ENCODE measurements at places on chromosomes 2 and 18. TPM values are rescaled to one million over a fixed set of nuclear protein-coding genes. Genes with fewer than 3 reads are reported as not detected.

The UGT1A6 gene
- total RNA-seq: not detected

The STARD6 gene
- not detected for total RNA-seq

The RAMP1 gene
- 0.23 TPM for total RNA-seq

The IL1B gene
- 281 TPM for total RNA-seq

The RAB17 gene
- total RNA-seq: 0.60 TPM

The PUM2 gene
- total RNA-seq: 48.1 TPM

The ERICH2 gene
- 0.30 TPM for total RNA-seq

The ERBB4 gene
- 0.42 TPM for total RNA-seq

The PSMA8 gene
- total RNA-seq: not detected

The NAGK gene
- total RNA-seq: 61.8 TPM

The SCYGR4 gene
- not detected for total RNA-seq

The SPAG16 gene
- 24.9 TPM for total RNA-seq

The ARHGAP25 gene
- total RNA-seq: 0.30 TPM

The TYW5 gene
- 11.0 TPM for total RNA-seq

The IL36A gene
- total RNA-seq: not detected

The FEV gene
- total RNA-seq: not detected

The SERPINB10 gene
- total RNA-seq: not detected

The CTLA4 gene
- not detected for total RNA-seq

The MARCHF4 gene
- total RNA-seq: 10.8 TPM

The GPR75 gene
- total RNA-seq: 2.7 TPM

The VIT gene
- 0.30 TPM for total RNA-seq

The FAP gene
- total RNA-seq: 272 TPM

The MYO3B gene
- 0.32 TPM for total RNA-seq

The SKA1 gene
- total RNA-seq: 0.59 TPM

The M1AP gene
- total RNA-seq: 0.05 TPM

The RDH14 gene
- total RNA-seq: 21.7 TPM

The CFAP65 gene
- total RNA-seq: not detected

The TFPI gene
- 310 TPM for total RNA-seq

The TNFAIP6 gene
- 41.6 TPM for total RNA-seq

The INPP1 gene
- 9.1 TPM for total RNA-seq

The FOXI3 gene
- not detected for total RNA-seq

The HRH4 gene
- 0.05 TPM for total RNA-seq

The NEB gene
- total RNA-seq: 1.2 TPM

The CLEC4F gene
- total RNA-seq: not detected

The CCDC121 gene
- 0.83 TPM for total RNA-seq

The TUBB8B gene
- total RNA-seq: not detected

The TTR gene
- total RNA-seq: not detected

The C2orf81 gene
- total RNA-seq: 0.30 TPM

The SERPINB3 gene
- total RNA-seq: not detected

The PROM2 gene
- total RNA-seq: 0.30 TPM

The SNRNP200 gene
- total RNA-seq: 47.8 TPM

The KRTCAP3 gene
- not detected for total RNA-seq

The ALLC gene
- not detected for total RNA-seq

The ERFE gene
- 0.65 TPM for total RNA-seq

The TMEM169 gene
- total RNA-seq: under 0.01 TPM

The ADCY3 gene
- 36.2 TPM for total RNA-seq

The CNTNAP5 gene
- not detected for total RNA-seq

The GBX2 gene
- not detected for total RNA-seq

The SPATS2L gene
- total RNA-seq: 53.7 TPM

The PAX3 gene
- not detected for total RNA-seq

The FECH gene
- 25.8 TPM for total RNA-seq

The DOK6 gene
- total RNA-seq: 10.4 TPM

The RUFY4 gene
- total RNA-seq: not detected

The UNC80 gene
- not detected for total RNA-seq

The APOB gene
- under 0.01 TPM for total RNA-seq

The CHST9 gene
- total RNA-seq: not detected

The ABCA12 gene
- total RNA-seq: 0.28 TPM

The CPS1 gene
- total RNA-seq: 8.5 TPM

The REG1A gene
- total RNA-seq: not detected
